ENCODE measurements at places on chromosomes 11 and 22.
A peak's percentile ranks its signal among the peaks of the same experiment; 100 is the strongest.

DNA sequence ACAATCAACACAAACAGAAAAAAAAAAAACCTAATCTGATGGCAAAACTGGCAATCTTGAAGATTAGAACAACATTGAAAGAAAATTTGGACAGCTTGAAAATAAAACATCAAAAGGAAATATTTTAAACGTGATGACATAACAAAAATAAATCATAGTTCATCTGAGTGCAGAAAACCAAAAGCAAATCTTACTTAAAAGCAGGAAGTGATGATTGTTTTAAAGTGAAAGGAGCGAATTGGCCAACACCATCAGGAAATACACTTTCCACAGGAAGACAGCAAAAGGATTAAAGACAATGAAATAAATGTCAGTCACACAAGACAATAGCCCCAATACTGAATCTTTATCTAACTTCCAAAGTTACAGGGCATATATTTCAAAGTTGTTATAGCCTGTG is 696.5 kb upstream of the CHORDC1 start:
- no peak for DNase-seq

DNA sequence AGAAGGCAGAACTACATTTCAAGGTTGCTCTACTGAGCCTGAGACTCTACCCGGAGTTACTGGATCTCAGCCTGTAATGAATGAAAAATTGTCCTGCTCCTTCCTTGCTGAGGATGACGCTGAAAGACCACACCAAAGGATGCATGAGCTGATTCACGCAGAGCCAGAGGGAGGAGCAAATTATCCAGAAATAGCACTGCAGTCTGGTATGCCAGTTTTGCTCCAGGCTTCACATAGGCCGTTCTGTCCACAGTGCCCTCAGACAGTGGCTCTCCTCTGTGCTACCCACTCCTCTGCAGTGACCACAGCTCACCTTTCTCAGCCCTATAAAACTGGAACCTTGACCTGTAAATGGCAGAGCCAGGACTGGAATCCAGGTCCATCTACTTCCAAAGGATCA is 79.3 kb upstream of the GALNT18 start:
- no peak for DNase-seq

GRCh38 chr22:35330258-35330861 is 30.7 kb downstream of the TOM1 start:
- peak; percentile 22 for DNase-seq

DNA sequence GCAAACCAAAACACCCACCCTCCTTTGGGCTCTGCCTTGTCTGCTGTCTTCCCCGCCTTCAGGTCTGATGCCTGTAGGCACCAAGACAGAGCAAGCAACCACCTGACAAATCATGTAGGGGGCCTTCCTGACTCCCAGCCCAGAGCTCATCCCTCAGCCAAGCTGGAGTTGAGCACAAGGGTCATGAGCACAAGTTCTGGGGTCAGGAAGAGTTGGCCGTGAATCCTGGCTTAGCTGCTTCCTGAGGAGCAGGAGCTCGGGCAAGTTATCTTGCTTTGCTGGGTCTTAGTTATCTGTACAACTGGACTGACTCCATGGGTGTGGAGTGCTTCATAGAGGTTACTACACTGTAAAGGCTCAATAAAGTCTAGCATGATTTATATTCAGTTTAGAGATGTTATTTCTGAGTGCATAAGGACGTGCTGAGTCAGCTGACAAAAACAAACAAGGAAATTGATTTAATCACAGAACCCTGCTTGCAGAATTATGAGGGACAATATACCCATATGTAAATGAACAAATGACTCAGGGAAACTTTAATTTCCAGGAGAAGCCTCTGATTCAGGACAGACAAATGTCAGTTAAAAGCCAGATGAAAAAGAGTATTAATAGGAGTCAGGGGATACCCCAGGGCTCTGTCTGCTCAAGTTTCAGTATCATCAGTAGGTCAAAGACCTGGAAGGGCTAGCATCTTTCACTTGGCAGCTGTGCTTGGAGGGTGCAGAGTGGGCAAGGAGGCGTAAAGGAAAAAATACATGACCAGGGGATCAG is 15.0 kb upstream of the APOA1 start:
- no peak for DNase-seq

DNA sequence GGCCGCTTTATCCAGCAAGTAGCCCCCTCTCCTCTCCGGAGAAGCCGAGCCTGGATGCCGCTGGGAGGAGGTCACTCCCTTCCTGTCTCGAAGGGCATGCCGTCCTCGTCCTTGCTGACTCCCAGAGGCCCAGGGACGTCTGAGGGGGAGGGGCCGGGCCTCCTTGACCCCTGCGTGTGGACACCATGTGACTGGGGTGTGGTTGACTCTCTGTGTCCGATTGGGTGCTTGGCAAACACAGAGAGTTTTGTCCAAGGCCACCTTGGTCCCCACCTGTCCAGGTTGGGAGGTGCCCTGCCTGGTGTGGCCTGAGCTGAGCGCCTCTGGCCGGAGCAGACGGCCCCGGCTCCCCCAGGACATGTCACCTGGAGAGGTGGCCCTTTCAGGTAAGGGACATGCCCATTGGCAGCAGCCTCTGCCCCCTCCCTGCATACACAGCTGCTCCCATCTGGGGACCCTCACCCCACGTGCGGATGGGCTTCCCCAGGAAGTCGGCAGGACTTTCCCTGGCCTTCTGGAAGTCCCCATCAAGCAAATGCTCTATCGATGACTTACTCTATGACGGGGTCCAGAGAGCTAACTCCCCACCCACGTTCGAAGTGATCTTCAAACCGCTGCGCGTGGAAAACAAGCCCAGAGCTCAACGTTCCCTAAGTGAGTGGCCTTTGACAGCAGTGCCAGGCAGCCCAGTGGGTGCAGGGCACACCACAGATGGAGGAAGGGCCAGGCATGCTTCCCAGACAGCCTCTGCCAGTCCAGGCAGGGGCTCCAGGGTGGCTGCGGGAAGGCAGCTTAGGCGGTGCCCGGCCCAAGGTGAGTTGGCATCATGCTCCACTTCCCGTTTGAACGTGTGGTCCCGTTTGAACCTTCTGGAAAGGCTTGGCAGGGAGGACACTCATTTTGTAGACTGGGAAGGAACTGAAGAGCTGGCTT is at the start of gene SMIM38:
Gene SMIM38 (plus strand): TSS at position 634 of the 933 bp plus-strand sequence. CDS start 1,912 bp downstream, outside the sequence.
- no peak for DNase-seq

GRCh38 chr11:119367661-119368120 is 13.8 kb downstream of the USP2 start:
- no peak for DNase-seq

- no peak for DNase-seq
These were observed 3.1 kb downstream of the SHISAL1 start for GRCh38 chr22:44309647-44310046.

DNA sequence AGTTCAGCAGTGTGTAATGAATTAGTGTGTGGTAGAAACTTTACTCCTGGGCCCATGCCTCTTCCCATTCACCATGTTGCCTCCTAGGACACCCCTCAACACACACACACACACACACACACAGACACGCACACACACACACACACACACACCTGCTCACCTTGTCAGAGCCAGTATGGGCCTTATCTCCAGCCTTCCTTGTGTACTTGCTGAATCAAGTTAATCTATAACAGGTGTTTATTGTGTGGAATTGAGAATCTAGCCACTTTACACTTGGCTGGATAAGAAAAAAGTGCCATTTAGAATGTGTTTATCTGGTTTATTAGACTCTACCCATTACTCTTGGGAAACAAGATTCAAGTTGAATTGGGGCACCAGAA is 14.5 kb upstream of the ZDHHC13 start:
- DNase-seq, result no peak

DNA sequence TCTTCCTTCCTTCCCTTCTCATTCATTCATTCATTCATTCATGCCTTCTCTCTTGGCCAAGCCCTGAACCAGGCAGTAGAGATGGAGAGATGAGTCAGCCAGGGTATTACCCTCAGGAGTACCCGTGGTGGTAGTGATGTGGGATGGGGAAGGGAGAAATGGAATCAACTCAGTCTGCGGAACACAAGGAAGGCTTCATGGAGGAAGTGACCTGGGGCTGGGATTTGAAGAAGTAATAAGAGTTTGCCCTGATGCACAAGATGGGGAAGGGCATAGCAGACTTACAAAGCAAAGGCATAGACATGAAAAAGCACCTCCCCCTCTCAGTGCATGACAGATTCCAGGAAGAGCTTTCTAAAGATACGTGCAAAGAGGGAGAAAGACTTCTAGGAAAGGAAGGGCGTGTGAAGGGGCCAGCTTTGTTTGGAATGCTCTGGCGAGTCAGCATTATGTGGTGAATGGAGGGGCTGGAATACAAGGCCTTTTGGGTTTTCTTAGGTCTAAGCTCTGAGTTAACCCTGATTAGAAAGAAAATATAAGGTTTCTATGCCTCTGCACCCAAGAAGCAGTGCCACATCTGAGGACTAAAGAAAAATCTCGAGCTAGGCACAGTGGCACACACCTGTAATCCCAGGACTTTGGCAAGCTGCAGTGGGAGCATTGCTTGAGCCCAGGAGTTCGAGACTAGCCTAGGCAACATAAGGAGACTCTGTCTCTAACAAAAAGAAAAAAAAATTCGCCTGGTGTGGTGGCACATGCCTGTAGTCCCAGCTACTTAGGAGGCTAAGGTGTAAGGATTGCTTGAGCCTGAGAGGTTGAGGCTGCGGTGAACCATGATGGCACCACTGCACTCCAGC is 36.4 kb upstream of the ACER3 start:
- DNase-seq, result no peak

- DNase-seq, result no peak
These were observed 86.1 kb upstream of the ZBED5 start for GRCh38 chr11:10943968-10944367.

DNA sequence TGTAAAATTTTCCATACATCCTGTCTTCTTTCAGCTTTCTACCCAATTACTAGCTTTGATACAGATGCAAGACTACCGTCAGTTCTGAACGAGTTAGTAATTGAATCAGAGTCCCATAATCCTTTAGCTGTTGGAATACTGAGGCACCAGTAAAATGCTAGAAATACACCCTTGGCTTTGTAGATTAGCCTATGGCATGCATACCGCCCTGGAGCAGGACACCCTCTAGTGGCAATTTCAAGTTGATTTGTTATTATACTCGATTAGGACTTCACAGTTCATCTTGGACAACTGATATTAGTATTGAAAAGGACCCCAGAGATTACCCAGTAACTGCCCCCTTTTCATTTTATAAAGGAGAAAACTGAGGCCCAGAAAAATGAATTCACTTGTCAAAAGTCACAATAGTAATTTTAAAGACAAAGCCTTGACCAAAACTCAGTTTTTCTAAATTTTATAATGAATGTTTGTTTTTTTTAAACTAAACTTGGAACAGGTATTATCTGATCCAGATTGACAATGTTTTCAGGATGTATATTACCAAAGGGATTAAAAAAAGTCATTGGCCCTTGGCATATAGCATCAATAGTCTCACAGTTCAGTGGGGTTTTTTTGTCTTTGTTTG is 72.6 kb downstream of the HIPK3 start:
- DNase-seq, result no peak

DNA sequence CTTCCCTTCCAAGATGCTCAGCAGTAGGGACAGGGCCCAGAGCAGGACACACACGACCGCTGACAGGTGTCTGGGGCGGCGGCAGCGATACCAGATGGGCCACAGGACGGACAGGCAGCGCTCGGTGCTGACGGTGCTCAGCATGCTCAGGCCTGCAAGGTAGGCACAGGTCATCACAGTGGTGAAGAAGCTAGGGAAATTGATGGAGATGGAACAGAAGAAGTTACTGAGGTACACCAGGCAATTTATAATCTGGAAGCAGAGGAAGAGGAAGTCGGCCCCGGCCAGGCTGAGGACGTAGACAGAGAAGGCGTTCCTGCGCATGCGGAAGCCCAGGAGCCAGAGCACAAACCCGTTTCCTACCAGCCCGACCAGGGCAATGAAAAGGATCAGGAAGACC is 4.6 kb downstream of the MRGPRX2 start:
- no peak for DNase-seq

DNA sequence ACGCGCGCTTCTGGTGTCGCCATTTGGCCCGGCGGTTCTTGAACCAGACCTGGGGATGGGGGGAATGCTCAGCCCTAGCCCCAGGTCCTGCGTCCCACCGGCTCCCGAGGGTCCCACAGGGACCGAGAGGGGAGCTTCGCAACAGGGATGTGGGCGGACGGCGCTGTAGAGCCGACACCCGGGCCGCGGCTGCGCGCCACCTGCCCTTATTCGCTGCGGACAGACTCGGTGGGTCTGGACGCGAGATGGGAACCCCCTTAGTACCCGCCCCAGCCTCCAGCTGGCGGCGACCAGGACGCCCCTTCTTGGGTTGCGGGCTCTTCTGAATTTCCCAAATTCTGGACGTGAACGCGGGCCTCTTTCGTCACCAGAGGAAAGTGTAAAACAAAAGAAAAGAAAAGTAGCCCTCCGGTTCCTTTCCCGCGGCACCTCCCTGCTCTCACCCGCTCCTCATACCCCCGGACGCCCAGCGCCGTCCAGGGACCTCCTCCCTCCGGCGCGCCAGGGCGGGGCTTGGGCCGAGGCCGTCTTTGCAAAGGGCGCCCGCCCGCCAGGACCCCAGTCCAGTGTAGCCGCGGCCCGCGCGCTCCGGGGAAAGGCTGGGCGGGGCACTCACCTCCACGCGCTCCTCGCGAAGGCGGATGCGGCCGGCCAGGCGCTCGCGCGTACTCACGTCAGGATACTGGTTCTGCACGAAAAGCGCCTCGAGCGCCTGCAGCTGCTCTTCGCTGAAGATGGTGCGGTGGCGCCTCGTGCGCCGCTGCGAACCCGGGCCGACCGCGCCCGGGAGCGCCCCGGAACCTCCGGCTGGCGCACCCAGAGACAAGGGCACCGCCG is 827 bp downstream of the GSC2 start:
- DNase-seq, result no peak

GRCh38 chr11:97296301-97296700 is 906.5 kb downstream of the JRKL start:
- no peak for DNase-seq

- no peak for DNase-seq
These were observed 12.3 kb downstream of the TOLLIP start for GRCh38 chr11:1297011-1297575.

DNA sequence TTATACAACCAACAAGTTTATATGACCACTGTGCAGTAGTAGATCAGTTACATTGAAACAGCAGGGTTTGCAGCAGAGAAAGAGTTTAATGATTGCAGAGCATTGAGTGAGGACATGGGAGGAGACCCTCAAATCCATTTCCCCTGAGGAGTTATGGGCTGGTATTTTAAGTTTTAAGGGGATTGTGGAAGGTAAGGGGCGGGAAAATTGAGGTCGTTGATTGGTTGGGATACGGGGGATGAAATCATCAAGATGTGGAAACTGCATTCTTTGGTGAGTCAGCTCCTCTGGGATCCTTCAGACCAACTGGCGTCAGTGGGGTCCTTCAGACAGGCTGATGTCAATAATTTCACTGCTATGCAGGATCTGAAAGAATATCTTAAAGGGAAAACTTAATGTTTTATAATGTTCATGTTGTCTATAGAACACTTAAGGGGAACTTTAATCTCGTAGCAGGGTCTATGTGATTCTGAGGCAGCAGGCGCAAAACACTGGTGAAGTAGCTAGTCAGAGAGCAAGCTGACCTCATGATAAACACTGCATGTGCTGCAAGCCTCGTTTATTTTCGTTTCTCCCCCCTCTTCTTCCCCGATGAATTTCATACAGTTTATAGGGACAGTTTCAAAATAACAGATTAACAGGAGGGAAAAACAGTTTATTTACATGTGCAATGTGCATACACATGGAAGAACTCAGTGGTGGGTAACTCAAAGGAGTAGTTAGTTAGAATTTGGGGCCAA is 17.4 kb upstream of the BACE1-AS start:
- DNase-seq, result no peak
